ENCODE measurements at places on chromosomes 12 and 14. TPM values are rescaled to one million over a fixed set of nuclear protein-coding genes. Genes with fewer than 3 reads are reported as not detected.

The LMO3 gene
- not detected for polyA plus RNA-seq

The WDHD1 gene
- 3.9 TPM for polyA plus RNA-seq

The TMEM132C gene
- not detected for polyA plus RNA-seq

The SLCO1B1 gene
- polyA plus RNA-seq = not detected

The MRPL52 gene
- 200 TPM for polyA plus RNA-seq

The RNASE2 gene
- 0.45 TPM for polyA plus RNA-seq

The TMPRSS12 gene
- not detected for polyA plus RNA-seq

The IFNG-AS1 gene
- polyA plus RNA-seq = 21.1 TPM

The OTUB2 gene
- 0.19 TPM for polyA plus RNA-seq

The SIX6 gene
- not detected for polyA plus RNA-seq

The TPH2 gene
- not detected for polyA plus RNA-seq

The CLEC7A gene
- 1.9 TPM for polyA plus RNA-seq

The SCNN1A gene
- polyA plus RNA-seq = not detected

The LRRC43 gene
- not detected for polyA plus RNA-seq

The ASB8 gene
- 59.9 TPM for polyA plus RNA-seq

The KRT75 gene
- not detected for polyA plus RNA-seq

The TMTC1 gene
- not detected for polyA plus RNA-seq

The DPF3 gene
- polyA plus RNA-seq = 6.0 TPM

The ARF6 gene
- 222 TPM for polyA plus RNA-seq

The GARIN6 gene
- not detected for polyA plus RNA-seq

The PROX2 gene
- not detected for polyA plus RNA-seq

The KRT2 gene
- polyA plus RNA-seq = not detected

The GPRC5D gene
- 1.4 TPM for polyA plus RNA-seq

The FAM186B gene
- 0.16 TPM for polyA plus RNA-seq

The SERPINA3 gene
- polyA plus RNA-seq = not detected

The FAM234B gene
- 2.7 TPM for polyA plus RNA-seq

The HDAC7 gene
- 20.9 TPM for polyA plus RNA-seq

Measured in IgD-negative memory B cell (primary cell).